T-cell (primary cell): ENCODE measurements at places on chromosomes 2 and 18.

DNA sequence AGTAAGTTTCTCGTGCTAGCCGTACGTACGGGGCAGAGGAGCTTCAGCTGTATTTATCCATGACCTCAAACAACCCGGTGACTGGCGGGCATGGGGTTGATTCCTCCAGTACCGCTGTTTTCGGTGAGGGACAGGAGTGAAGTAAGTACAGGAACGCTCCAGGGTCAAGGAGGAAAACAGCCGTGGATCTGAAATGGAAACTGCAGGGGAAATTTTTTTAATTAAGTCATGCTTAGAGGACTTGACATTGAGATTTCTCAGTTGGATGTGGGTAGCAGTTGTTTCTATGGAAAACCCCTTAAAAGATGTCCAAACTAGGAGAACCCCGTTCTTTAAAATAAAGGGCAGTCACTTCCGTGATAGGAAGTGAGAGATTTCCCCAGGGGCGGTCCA is 1.2 kb downstream of the RAB12 start:
- DNase-seq: no peak

- DNase-seq: no peak
These were observed 74.7 kb upstream of the MAP4K3 start for GRCh38 chr2:39511605-39512433.

GRCh38 chr2:234374736-234375135 is 122.1 kb downstream of the ARL4C start:
- DNase-seq: no peak

- no peak for DNase-seq
These were observed 51.5 kb upstream of the CNGA3 start for GRCh38 chr2:98294711-98295110.

GRCh38 chr2:140641163-140641562 is 1489.7 kb downstream of the LRP1B start:
- DNase-seq: no peak

GRCh38 chr2:96397756-96398530 is 62.4 kb downstream of the NCAPH start:
- DNase-seq: no peak

GRCh38 chr18:33282709-33283333 is 157.7 kb downstream of the CCDC178 start:
- no peak for DNase-seq

DNA sequence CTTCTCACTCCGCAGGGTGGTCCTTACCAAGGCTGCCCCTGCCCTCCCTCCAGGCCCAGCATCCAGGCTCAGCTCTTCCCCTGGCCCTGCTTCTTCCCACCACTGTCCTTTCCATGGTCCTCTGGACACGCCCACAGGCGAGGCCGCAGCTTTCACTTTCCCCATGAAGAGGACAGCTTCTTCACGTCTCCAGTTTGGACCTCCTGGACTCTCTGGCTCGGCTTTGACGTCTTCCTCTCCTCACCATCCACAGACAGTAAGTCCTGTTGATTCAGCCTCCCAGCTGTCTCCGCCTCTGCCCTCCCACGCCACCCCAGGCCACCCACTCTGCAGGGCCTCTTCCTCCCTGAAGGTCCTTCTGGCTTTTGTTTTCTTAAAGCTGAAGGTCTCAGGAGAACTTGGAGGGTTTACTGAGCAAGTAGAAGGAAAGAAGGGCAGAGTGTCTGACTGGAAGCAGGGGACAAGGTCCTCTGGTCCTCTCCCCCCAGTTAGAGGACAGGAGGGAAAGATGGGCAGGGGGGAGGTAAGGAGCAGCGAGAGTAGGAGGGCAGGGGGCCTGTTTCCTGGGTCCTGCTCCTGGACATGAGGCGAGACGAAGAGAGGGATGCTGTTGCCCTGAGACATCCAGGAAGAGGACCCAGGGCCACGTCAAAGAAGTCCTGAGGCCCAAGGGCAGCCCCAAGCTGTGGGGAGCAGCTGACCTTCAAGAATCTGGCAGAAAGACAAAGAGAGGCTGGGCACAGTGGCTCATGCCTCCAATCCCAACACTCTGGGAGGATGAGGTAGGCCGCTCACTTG is 24.7 kb upstream of the NMUR1 start:
- DNase-seq: no peak

- no peak for DNase-seq
These were observed 310.4 kb upstream of the SYT4 start for GRCh38 chr18:43587538-43588153.

- no peak for DNase-seq
These were observed 4.1 kb downstream of the FIGN start for GRCh38 chr2:163731735-163732134.

GRCh38 chr18:57107140-57107832 is 39.6 kb upstream of the BOD1L2 start:
- no peak for DNase-seq

GRCh38 chr2:38079116-38080052 is 3.4 kb upstream of the CYP1B1 start:
- no peak for DNase-seq

DNA sequence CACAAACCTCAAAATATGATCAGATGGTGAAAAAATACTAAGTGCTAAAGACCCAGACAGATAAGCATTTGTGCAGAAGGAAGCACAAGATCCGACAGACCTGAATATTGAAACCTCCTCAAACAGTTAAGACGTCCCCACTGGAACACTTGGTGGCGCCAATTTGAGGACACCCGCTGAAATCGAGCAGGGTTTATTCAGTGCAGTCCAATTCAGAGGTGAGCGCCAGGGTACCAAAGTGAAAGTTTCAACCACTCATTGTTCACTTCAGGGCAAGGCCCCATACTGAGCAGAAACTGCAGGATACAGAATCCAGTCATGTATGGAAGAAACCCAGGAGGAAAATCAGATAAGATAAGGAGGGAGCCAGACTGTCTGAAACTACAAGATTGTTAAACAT is 417.6 kb downstream of the LRRTM4 start:
- DNase-seq: no peak

- no peak for DNase-seq
These were observed 34.5 kb downstream of the BCL2 start for GRCh38 chr18:63284827-63285733.

DNA sequence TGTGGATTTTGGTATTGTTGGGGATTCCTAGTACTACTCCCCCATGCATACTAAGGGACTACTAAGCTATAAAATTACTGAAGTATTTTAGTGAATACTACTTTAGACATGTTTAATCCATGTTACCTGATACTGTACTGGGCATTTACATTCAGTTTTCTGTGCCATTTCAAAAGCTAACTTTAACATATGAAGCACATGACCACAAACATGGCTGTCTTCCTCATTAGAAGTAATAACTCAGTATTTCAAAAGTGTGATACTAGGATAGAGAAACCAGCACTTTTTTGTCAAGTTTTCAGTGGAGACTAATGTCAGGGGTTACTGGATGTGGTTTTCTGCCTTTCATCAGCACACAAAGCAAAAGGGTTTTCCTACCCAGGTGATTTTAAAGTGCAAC is 27.9 kb downstream of the WDR33 start:
- DNase-seq: no peak

- DNase-seq: no peak
These were observed 17.0 kb upstream of the HPCAL1 start for GRCh38 chr2:10285556-10286198.

- no peak for DNase-seq
These were observed 579 bp upstream of the EMX1 start for GRCh38 chr2:72916743-72917137.

DNA sequence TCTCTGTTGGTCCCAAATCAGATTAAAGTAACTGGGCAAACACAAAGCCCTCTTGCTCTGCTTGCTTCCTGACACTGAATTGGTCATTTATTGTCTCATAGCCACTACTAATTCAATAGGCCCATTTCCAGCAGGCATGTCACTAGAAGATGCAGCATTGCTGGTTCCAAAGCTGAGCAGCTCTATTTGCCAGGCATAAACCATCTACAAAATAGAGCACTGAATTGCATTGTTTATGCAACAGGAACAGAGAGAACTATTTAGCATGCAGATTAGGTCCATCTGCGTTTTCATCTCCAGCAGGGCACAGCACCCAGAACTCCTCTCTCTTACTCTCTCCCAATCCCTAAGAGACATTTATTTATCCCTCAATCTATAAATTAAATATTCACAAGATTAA is 227.6 kb downstream of the SUCLG1 start:
- no peak for DNase-seq

GRCh38 chr2:46849046-46849715 is 66.4 kb downstream of the MCFD2 start:
- no peak for DNase-seq

- DNase-seq: no peak
These were observed 154.1 kb upstream of the MMADHC start for GRCh38 chr2:149741646-149742045.

DNA sequence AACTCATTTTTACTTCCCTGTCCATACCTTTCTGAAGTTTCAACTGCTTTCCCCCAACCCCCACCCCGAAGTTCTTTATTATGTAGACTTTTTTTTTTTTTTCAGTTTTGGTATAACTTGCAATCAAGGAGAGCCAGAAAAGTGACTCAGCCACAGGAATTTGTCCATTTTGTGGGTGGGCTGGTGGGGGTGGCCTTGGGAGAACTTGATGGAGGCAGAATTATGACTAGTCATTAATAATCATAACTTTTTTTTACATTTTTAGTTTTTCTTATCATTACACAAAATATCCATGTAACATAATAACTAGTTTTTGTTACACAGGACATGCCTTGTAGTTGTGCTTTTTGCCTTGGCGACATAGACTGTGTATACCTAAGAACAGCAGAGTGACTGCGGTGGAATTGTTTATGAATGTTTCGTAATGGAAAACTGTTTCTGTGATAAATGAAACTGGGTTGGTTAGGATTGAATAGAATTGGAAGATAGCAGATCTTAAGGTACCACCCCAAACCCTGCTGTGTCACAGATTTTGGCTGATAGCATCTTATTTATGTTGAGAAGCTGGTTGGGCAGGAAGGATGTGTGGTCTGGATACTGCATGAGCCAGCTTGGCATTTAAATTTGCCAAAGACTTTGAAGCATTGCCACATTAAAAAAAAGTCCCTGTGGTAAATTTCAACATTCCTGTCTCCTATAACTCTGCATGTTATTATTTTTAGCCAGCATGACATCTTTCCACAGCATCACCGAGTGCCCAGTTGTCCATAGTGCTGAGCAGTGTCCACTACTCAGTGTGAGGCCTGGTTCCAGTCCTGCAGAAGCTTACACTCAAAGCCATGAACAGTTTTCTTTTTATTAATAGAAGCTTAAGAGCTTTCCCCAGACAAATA is 30.7 kb downstream of the LYPD6B start:
- no peak for DNase-seq

GRCh38 chr2:1621041-1621440 is 123.3 kb downstream of the PXDN start:
- no peak for DNase-seq

GRCh38 chr18:44474067-44474411 is 206.6 kb upstream of the SETBP1 start:
- DNase-seq: no peak

GRCh38 chr2:108944601-108945331 is 44.3 kb downstream of the EDAR start:
- DNase-seq: no peak

GRCh38 chr2:238813109-238813508 is 34.8 kb upstream of the TWIST2 start:
- DNase-seq: no peak

DNA sequence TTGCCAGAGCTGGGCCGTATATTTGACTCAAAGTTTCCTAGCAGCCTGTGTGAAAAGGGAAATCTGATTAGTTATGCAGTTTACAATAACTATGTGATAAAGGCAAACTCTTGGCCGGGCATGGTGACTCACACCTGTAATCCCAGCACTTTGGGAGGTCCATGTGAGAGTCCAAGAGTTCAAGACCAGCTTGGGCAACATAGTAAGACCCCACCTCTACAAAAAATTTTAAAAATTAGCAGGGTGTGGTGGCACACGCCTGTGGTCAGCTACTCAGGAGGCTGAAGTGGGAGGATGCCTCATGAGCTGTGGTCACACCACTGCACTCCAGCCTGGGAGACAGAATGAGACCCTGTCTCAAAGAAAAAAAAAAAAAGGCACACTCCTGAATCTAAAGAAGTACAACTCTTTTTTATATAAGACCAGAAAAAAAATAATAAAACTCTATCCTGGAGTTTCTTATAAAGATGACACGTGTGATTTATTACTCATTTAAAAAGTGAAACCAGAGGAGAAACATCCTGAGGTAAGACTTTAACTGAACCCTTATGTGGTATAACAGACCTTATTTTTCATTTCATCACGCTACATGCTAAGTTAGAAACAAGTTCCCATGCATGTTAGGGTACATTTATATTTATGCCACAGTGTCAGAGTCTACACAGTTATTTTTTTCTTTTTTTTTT is 32.6 kb upstream of the KCMF1 start:
- DNase-seq: no peak

DNA sequence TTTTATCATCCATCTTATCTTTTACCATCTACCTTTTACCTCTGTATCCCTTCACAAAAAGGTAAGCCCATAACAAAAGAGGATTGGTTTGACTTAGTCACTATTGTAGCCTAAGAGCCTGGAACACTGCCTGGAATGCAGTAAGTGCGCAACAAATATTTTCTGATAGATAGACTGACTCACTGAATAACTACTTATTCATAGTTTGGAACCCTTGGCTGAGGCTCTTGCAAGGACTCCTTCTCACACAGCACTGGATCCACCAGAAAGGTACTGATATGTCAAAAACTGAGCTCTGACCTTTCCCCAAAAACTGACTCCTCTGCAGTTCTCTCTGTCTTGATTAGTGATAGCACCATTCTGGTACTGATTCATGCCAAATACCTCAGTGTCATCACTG is 426.7 kb downstream of the SETBP1 start:
- no peak for DNase-seq

- no peak for DNase-seq
These were observed 95.6 kb upstream of the PDE1A start for GRCh38 chr2:182522405-182522896.

DNA sequence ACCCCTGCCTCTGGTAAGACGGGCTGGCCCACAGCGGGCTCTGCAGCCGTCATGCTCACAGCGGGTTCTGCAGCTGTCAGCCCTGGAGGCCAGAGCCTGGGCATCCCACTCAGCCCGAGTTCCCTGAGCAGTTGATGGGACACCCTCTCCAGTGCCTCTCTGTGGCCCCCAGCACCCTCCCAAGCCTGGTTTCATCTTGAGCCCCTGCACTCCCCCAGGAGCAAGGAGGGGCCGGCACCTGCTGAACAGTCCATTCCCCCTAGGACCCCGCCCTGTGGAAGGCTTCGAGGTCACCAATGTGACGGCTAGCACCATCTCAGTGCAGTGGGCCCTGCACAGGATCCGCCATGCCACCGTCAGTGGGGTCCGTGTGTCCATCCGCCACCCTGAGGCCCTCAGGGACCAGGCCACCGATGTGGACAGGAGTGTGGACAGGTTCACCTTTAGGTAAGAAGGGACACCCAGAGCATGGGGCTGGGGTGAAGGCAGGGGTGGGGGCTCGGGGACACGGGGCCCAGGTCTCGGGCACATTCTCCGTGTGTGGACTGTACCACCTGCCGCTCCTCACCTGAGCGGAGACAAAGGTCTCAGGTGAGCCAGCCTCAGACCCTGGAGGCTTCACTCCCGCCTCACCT is 34.5 kb downstream of the MTERF4 start:
- DNase-seq: no peak

GRCh38 chr2:46435796-46436360 is 43.5 kb upstream of the TMEM247 start:
- DNase-seq: no peak

- DNase-seq: no peak
These were observed 67.9 kb downstream of the CCDC138 start for GRCh38 chr2:108854484-108854883.
